DMS 273 treated with DMSO at 0.1 percent for 48 hours (cell line): ENCODE measurements at places on chromosomes 2 and 18.

DNA sequence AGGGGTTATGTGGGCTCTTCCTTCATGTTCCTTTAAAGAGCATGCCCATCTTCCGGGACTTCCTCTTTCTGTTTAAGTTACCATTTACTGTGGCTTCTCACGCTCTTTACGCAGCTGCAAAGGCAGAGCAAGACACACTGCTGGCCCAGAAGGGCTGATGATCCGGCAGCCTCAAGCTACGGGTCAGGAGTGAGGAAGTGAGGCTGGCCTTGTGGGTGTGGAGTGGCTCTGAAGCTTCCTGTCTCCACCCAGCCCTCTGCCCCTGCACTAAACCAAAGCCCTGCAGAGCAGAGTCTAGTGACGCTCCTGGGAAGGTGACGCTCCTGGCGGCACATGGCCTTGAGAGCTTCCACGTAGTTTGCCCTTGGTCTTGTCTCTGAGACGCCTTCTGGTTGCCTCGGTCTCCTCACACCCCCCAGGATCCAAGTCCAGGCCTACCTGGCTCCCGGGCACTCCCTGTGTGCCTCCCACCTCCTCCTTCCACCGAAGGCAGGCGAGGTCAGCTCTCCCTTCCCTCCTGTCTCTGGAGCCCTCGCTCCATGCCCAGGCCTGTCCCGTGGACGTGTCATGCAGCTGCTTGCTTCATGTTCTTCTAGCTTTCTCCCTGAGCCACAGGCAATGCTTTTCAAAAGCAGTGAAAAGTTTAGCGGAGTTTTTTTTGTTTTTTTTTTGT is 50.3 kb downstream of the ARL4C start:
- DNase-seq: no peak

- no peak for DNase-seq
Measured at GRCh38 chr18:78074400-78075020, 824.9 kb downstream of the GALR1 start.

- no peak for DNase-seq
Measured at GRCh38 chr2:123895651-123896050, 129.4 kb upstream of the CNTNAP5 start.

GRCh38 chr2:144170179-144170578 is 349.7 kb downstream of the ZEB2 start:
- no peak for DNase-seq

GRCh38 chr18:59846814-59847490 is 52.8 kb upstream of the PMAIP1 start:
- DNase-seq: no peak

- no peak for DNase-seq
Measured at GRCh38 chr18:13254971-13255927, 36.7 kb downstream of the LDLRAD4 start.

DNA sequence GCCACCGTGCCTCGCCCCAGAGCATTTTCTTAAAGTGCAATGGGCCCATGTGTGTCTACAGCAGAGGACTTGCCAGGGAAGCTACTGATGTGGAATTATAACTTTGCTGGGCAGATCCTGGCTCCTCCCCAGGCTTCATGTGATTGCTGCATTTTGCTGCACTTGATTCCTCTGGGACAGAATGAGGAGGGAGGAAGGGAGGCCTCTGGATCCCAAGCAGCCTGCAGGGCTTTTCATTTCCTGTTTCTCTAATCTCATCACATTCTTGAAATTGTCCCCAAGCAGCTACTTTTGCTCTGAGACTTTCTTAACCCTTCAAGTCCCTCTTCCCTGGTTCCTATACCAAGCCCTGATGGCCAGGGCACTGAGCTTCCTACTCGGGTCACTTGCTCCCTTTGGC is 134.4 kb upstream of the SEC11C start:
- no peak for DNase-seq

DNA sequence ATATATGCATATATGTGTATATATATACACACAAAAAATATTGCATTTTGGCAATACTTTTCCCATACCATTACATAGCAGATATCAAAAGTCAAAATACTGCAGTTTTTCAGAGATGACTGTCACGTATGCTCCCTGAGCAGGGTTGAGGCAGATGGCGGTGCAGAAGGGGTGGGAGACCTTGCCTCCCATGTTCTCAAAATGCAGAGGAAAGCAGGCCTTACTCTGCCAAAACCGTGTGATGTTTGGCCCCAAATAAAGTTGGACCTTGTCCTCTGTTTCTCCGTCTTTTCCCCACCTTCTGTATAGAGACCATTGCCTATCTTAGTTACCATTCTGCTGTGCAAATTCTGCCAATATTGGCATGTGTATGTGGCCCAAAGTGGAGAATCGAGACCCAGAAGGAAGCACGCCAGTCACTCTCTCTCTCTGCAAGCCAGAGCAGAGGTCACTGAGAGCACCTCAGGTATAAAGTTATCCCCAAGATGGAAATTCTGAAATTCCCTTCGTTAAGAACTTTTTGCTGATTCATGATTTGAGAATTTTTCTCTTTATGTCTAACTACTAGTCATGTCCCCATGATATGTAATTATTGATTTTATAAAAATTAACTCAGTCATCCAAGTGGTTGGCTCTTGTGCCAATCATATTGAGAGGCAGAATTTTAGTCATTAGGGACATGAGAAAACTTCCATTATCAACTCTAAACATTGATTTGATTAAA is 898.8 kb downstream of the EPHA4 start:
- DNase-seq: no peak

DNA sequence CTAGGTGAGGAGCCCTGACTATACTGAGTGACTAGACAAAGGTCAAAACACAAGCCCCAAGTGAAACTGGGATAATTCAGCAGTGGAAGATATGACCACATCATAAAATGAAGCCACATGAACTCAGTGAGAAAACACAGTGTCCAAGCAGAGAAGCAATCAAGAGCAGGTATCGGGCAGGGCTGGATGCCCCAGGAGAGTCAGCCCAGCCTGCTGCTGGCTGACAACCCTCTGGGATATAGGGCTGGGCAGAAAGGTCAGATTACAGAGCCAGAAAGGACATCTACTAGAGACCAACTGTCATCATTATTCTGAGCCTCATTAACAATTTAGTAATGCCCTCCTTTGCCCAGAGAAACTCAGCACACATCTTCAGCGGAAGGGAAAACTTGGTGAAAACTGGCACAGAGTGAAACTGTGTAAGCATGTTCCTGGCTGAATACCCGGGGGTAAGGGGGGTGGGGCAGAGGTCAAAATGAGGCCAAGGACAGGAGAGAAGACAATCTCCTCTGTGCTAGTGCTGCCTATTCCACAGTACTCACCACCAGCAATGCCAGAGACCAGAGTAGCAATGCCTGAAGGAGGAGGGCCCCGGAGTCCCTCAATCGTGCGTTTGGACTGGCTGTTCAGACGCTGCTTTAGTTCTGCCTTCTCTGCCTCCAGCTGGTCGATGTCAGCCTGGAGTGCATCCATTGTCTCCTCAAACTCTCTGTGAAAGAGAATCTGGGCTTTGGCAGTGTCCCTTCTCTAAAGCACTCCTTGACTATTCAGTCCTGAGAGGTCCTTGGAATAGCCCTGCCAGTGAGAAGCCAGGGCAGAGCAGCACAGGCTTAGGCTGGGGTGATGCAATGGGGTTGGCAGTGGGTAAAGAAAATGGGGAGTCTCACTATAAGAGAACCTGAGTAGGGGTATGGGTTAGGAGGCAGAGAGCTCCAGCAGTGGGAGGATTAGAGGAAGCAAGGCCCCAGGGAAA is 15.3 kb downstream of the DCTN1 start:
- no peak for DNase-seq

- no peak for DNase-seq
Measured at GRCh38 chr2:168220965-168221819, 26.2 kb downstream of the STK39 start.

DNA sequence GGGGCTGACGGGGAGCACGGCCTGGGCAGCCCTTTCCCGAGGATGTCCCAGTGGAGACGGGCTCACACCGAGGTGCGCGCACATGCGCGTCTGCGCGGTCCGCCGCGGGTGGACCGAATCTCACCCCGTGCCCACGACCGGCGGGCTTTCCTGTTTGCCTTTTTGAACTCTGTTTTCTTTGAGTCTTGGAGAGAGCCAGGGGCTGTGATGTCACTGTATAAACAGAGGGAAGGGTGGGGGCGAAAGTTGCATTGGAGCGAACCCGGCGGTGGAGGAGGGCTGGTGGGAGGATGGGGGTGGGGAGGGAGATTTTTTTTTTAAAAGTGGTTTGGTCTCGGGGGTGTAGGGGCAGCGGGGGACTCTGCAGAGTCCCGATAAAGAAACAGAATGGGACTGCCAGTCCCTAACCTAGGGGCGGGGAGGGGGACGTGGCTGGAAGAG is 141.2 kb upstream of the CTAGE1 start:
- no peak for DNase-seq

DNA sequence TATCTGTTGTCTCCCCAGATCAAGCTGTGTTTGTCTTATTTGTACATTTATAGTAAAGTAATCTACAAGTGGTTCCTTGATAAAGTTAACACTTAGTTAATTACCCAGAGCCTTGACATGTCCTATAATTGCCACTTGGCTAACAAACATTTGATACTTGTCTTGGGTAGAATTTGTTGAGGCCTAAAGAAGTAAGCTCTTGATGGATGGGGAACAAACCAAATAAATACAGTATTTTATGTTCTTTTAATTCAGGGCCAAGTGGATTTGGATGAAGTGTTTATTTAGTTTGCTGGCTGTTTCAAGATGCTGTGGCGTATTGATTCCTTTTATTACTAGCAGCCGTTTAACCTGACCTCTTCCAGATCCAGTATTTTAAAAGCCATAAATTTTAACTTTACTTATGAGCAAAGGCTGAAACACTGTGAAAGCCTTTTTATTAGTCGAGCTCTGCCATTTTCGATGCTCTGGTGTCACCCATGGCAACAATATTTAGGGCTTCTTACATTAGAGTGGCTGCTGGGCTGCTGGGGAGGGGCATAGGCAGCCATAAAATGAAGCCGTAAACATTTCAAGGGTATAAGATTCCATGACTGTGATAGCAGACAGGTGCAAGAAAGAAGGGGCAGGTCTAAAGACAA is 401.6 kb upstream of the NRP2 start:
- no peak for DNase-seq

- no peak for DNase-seq
Measured at GRCh38 chr2:234812851-234813250, 139.0 kb upstream of the SH3BP4 start.

GRCh38 chr2:105519516-105519915 is 120.7 kb upstream of the FHL2 start:
- no peak for DNase-seq

DNA sequence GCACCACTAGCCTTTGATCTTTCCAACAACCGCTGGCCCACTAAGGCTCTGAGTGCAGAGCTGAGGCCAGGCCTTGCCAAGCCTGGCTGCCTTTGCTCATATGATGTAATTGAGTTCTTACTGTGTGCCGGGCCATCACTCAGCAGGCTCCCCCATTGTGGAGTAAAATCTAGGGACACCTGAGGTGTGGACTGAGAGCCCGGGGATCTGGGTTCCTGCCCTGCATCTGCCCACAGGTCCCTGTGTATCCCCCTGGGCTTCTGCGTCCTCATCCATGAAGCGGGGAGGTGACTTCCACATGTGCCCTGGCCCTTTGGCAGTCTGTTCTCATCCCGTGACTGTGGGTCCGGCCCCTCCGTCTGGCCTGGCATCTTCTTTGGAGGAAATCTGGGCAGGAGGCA is 33.8 kb downstream of the GREB1 start:
- DNase-seq: no peak

DNA sequence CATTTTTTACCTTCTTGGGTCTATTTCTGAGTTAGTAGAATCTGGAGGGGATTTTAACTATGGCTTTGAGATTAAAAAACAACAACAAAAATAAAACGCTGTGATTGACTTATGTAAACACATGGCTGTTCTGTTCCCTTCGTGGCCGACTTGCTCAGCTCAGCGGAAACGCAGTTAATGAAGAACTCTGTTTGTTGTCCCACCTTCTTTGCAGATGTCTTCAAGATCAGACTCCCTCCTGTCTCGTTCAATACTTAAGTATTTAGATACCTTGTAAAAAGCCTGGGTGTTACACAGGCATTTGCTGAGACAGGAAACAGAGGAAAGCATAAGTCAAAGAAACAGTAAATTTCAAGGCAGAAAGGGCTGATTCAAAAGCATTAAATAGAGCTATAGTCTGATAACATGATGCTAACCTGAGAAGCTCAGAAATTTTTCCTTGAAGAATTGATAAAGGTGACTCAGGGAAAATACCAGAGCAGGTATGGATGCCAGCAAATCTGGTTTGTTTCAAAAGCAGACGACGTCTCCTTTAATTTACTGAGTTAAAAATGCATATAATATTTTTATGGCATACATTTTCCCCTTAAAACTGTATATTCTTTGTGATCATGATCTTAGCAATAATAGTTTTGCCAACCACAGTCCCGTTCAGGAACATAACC is 21.7 kb upstream of the POLI start:
- DNase-seq: no peak

DNA sequence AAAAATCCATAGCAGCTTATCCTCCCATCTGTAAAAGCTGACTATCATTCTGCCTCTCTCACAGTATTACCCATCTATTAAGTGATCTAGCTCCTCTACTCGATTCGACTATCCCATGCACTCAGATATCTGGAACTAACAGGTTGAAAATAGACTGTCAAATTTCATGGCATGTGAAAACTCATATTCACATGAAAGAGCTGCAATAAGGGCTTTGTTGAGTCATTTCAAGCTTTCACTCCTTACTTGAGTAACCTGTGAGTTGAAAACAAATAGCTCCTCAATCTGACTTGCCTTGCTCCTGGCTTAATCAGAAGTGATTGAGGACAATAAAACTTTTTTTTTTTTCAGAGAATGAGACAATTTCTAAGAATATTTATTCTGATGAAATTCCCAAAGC is 192.4 kb upstream of the ERBB4 start:
- no peak for DNase-seq

DNA sequence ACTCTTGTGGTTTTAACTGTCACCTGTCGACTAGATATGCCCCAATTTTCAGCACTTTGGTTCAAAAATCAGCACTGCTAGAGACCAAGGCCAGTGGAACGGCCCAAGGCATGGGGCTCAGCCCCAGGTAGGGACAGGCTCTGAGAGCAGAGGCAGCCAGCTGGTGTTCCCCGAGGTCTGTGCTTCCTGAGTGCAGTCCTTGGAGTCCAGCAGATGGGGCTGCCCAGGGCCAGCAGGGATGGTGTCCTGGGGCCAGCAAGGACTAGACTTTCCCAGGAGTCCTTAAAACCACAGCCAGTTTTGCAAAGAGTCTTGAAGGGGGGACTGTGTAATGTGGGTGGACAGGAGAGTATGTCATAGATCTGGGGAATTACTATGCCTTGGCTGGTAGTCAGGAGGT is 56.3 kb downstream of the POMC start:
- DNase-seq: no peak

- no peak for DNase-seq
Measured at GRCh38 chr2:128501700-128502099, 183.0 kb upstream of the HS6ST1 start.

GRCh38 chr2:58448065-58448507 is 207.0 kb upstream of the FANCL start:
- no peak for DNase-seq

DNA sequence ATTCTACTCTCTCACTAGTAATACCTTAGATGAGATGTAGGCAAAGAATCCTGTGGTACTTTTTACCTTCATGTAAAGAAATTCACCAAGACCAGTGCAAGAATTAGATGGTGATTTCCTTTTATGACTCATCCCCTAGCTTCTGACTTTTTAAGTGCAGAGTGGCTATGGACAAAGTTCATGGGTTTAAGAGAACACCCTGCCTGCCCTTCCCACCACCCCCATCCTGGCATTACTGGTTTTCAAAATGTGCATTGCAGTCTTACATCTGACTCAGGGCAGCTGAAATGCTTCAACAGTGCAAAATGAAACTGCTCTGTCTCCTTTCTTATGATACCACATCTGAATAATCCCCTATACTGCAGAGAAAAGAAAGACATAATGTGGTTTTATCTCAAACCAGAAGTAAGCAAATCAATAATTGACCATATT is 22.6 kb downstream of the MAIP1 start:
- DNase-seq: no peak

GRCh38 chr2:233084488-233084887 is 24.3 kb downstream of the INPP5D start:
- DNase-seq: no peak
